ENCODE measurements at places on chromosomes 13 and 19.

- no peak for DNase-seq
Observed at GRCh38 chr19:37243206-37243632, 25.2 kb downstream of the ZNF383 start.

- no peak for DNase-seq
Observed at GRCh38 chr13:75645141-75645540, 9.0 kb downstream of the LMO7 start.

- no peak for DNase-seq
Observed at GRCh38 chr19:35272122-35272719, 3.5 kb downstream of the USF2 start.

DNA sequence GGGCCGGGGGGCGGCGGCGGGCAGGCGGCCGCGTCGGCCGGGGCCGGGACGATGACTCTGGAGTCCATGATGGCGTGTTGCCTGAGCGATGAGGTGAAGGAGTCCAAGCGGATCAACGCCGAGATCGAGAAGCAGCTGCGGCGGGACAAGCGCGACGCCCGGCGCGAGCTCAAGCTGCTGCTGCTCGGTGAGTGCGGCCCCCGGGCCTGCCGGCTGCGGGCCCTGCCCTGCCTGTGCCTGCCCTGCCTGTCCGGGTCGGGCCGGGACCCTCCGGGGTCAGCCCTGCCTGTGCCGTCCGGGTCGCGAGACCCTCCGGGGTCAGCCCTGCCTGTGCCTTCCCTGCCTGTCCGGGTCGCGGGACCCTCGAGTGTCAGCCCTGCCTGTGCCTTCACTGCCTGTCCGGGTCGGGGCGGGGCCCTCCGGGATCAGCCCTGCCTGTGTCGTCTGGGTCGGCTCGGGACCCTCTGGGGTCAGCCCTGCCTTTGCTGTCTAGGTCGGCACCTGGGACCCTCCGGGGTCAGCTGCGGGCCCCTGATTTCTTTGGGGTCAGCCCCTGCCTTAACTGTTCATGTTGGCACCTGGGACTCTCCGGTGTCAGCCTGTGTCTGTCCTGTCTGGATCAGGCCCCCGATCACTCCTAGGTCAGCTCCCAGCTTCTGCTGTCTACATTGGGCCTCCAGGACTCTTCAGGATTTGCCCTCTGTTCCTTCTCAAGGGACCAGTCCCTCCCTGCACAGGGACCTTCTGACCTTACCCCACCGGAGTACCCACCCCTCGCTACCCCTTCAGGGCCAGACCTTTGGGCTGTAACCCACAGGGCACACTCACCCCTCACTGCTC, 659 bp downstream of the GNA11 start:
- DNase-seq = peak; percentile 23

GRCh38 chr19:48480558-48481500, 11.7 kb downstream of the CYTH2 start:
- peak; percentile 58 for DNase-seq

GRCh38 chr13:33752597-33752996, 65.4 kb upstream of the RFC3 start:
- peak; percentile 62 for DNase-seq

DNA sequence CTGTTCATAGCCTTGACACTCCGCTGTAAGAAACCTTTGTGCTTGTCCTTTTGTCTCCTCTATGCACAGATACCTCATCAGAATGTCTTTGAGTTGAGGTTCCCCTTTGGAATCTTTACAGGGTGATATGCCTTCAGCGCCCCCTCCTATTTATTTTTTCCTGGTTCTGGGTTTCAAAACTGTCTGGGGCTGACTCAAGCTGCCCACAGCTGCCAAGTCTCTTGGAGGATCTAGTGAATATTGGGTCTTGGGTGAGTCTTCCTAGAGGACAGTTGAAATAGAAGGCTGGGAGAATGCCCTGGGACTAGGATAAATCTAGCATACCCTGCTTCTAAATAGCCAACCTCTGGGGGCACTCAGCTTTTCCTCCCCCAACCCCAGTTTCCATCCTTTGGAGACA, 930 bp downstream of the ZNF136 start:
- DNase-seq = no peak

DNA sequence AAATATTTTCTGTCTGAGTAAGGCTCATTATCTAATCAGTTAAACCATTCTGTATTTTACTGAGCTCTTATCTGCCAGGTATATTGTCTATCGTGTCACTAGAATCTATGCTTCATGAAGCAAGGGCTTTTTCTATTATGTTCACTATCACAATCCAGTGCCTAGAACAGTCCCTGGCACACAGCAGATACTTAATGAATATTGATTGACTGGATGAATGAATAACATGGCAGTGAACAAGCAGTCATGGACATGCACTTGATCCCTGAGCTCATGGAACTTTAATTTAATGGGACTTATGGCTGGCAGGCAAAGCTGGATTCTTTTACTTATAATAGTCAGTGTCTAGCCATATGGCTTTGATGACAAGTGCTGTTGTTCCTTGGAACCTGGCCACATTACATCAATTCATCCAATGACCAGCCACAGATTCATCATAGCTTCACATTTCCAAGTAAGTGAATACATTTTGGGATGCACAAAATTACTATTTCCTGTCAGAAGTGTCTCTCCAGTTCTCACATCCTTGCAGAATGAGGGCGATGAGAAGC, 214.8 kb downstream of the COG6 start:
- DNase-seq = no peak

GRCh38 chr19:1868971-1869370, 5.6 kb upstream of the KLF16 start:
- no peak for DNase-seq

- DNase-seq = peak; percentile 33
Observed at GRCh38 chr19:372306-372890, 27.8 kb upstream of the MIER2 start.

DNA sequence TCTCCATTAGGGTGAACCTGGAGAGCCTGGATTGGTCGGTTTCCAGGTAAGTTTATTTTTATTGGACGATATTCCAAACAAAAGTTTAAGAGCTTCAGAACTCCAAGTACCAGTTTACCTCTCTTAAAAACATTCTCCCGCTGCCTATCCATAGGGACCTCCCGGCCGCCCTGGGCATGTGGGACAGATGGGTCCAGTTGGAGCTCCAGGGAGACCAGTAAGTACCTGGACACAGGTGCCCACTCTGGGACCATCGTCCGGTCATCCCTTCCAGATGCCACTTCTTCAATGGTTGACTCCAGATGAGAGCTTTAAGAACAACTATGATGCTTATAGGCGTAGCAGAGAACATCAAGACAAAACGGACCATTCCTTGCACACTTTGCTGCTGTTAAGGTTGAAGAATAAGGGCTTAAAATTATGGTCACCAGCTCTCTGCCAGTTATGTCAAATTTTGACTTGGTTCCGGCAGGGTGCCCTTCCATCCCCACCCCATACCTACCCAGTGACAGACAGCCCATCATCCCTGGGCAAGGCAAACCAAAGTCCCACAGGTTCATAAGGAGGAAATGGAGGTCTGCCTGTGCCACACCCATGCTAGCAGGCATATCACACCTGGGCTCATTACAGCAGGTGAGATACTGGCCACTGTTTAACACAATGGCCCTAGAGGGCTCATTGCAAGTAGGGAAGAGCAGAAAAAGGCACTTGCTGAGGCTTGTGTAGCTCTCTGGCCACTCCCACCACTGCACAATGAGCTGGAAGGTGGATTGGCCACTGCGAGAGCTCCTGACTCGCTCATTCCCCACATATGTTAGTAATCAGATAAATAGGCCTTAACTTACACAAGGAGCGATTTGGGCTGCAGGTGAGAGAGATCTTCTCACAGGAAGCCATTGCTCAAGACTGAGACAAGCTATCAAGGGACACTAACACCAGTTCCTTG, 123.6 kb downstream of the COL4A2 start:
- DNase-seq = no peak

DNA sequence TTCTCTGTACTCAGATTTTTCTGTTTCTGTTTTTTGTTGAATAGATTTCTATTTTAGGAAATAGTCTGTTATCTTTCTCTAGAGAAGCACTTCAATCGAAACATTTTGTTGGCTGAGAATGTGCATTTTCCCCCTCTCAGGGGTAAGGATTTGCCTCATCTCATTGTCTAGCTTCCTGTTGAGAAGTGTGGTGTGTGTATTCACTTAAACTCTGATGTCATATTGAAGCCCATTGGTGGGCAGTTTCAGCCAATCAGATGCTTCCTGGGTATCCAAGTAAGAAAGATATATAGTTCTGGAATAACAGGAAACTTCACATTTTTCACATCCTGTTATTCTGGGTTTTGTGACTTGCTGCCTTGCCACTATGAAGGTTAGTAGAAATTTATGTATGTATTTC, 87.6 kb downstream of the ARHGEF7 start:
- no peak for DNase-seq

DNA sequence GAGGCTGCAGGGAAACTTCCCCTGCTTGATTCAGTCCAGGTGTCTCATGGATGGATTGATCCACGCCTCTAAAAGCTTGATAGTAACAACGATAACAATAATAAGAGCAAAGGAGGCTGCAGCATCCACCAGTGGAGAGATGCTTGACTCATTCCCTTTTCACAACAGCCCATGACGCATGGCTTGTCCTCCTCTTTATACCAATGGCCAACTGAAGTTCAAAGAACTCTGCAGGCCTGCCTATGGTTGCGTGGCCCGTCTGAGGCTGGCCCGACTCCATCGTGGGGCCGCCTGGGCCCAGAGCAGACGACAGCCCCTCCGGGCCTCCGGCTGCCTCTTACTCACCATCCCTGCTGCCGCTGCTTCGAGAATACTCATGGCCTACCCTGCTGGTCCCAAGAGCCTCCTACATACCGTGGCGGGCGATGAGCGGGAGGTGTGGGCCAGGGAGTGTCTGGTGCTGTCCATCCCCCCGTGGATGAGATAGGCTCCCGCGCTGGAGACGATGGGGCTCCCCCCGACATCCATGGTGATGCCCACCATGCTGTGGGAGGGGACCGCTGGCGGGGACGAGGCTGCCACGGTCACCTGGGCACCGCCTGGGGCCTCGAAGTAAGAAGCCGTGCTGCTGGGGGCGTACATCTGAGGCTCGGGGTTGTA, 61.8 kb upstream of the RANBP3 start:
- peak; percentile 20 for DNase-seq
